ENCODE measurements at places on chromosomes 1 and 21. TPM values are rescaled to one million over a fixed set of nuclear protein-coding genes. Genes with fewer than 3 reads are reported as not detected.
A peak's percentile ranks its signal among the peaks of the same experiment; 100 is the strongest.

Gene ADAMTS5
- 0.47 TPM for total RNA-seq

Gene PADI3
- total RNA-seq, result 0.80 TPM

GRCh38 chr1:53705446-53706096 lies 33.4 kb downstream of the GLIS1 start:
- no peaks in the 10 kb centered on the region for H3K36me3 ChIP-seq
- H3K27ac ChIP-seq, result peak overlapping the region; percentile 71
- DNase-seq, result peak; percentile 53
- H3K4me3 ChIP-seq, result peak overlapping the region; percentile 23

DNA sequence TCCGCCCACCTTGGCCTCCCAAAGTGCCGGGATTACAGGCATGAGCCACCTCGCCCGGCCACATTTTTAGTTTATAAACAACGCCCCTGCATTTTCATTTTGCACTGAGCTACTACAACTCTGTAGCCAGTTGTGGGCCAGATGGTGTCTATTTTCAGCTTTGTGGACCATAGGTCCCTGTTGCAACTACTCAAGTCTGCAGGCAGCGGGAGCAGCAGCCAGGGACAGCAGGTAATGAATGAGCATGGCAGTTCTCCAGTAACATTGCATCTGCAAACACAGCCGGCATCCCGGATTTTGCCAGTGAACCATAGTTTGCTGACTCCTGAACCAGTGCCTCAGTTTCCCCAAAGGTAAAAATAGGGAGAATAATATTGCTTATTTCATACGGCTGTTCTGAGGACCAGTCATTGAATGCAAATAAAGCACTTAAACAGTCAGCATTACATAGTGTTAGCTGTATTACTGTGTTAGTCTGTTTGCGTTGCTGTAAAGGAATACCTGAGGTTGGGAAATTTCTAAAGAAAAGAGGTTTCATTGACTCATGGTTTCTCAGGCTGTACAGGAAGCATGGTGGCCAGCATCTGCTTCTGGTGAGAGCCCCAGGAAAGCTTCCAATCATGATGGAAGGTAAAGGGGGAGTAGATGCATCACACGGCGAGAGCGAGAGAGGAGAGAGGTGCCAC lies 65.5 kb upstream of the SLC45A1 start:
- no peaks in the 10 kb centered on the region for H3K27me3 ChIP-seq
- no peak overlapping the region for H3K27ac ChIP-seq
- no peak overlapping the region for H3K4me3 ChIP-seq
- no peaks in the 10 kb centered on the region for H3K36me3 ChIP-seq
- no peak for DNase-seq
- H3K4me1 ChIP-seq, result no peaks in the 10 kb centered on the region

DNA sequence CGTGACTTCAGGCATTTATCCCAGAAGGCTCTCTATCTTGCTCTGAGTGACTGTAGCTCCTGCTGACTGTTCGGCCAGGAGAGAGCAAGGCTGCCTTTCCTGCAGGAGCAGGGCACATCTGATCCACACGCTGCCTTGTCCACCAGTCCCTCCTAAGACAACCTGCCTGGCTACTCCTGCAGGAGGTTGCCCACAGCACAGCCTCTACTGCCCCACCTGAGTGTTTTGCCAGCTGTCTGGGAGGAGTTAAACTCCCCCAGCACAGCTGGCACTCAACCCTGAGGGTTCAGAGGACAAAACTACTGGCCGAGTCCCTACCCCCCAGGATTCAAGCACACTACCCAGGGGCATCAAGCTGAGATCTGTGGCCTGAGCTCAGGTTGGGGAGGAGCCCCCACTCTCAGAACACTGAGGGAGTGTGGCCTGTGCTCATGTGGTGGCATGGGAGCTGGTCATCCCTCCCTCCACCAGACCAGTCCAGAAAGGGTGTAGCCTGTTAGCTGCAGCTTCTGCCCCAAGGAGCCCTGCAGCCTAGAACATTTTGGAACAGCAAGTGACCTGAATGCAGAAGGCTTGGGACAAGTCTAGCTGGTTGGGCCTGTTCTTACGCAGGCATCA lies 237.3 kb downstream of the SLC44A5 start:
- peaks cover 32% of the 10 kb centered on the region for H3K4me1 ChIP-seq
- no peaks in the 10 kb centered on the region for H3K27me3 ChIP-seq
- no peaks in the 10 kb centered on the region for H3K36me3 ChIP-seq
- H3K27ac ChIP-seq, result no peak overlapping the region

All from GM23338 (cell line).